ENCODE measurements at places on chromosomes 1 and 21.

- DNase-seq, result no peak
Observed at GRCh38 chr1:228081578-228082213, 812 bp upstream of the ARF1 start.

DNA sequence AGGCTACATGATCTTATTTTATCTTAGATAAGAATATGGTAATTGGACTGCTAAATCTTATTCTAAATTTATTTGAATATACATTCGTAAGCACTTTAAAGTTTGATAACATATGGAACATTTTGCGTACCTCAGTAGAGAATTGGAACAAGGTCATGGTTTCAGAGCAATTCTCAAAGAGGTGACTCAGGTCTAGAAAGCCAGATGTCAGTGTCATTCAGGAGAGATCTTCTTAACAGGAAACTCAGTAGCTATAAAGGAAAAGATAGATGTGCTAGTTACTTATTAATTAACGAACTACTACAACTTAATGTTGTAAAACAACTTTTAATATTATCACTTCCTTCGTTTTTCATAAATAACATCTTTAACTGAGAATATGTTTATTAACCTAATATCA, 142.5 kb downstream of the USP25 start:
- DNase-seq, result no peak

DNA sequence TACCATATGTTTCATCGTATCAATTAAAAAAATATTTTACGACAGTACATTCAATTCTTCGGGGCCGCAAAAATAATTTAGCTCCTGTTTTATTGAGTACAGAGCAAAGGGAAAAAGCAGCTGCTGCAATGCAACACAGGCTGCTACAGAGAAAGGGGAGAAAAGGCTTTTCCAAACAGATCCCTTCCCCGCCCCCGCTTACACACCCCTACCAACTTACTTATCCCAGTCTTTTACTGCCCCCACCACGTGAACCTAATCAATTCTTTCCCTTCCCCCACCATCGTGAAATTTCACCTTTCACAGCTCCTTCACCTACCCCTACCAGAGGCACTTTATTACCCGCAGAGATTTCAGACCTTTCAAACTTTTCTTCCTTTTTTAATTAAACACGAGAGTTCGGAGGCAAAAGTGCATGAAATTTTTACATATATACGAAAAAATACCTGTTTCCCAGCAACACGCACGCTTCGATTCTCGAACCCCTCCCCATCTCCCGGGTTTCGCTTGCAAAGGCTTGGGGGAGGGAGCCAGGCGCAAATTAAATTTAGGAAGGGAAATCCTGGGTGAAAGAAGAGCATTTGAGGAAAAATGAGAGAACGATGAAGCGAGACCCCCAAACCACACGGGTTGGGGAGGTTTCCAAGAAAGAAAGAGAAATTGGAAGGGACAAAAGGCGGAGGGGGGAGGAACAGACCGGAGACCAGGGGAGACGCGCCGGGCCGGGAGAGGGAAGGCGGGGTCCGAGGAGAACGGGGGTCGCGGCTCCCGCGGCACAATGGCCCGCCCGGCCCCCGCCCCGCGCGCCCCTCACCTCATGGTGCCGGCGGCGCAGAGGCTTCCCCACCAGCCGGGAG, 823 bp downstream of the ENAH start:
- DNase-seq, result no peak

DNA sequence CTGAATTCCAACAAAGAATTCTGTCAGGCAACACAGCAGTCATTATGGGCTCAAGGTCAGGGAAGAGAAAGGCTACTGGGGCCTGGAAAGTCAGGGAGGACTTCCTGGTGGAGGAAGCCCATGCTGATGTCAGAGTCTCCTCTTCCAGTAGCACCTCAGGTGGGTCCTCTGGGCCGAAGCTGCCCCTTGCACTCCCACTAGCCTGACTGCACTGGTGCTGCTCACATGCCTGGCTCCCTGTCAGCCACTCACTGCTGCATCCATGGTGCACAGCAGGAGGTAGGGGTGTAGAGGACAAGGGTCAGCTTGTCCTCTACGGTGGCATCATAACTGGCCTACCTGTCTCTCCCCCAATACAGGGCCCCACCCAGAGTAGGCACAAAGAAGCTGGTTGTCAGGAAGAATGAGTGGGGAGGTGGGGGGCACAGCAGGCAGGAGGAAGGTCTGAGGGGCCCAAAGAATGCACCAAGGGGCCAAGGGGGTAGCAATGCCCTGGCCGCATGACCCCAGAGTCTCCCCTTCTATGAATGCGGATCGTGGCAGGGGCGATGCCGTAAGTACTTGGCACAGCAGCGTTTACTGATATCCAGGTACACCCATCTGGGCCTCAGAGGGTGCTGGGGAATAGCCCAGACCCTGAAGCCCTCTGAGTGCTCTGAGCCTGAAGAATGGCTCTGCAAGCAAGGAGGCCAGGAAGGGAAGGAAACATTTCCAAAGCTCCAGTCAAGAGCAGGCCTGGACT, 80.3 kb downstream of the GLIS1 start:
- DNase-seq, result no peak

GRCh38 chr1:180911640-180912191, 981 bp upstream of the KIAA1614 start:
- DNase-seq, result no peak

DNA sequence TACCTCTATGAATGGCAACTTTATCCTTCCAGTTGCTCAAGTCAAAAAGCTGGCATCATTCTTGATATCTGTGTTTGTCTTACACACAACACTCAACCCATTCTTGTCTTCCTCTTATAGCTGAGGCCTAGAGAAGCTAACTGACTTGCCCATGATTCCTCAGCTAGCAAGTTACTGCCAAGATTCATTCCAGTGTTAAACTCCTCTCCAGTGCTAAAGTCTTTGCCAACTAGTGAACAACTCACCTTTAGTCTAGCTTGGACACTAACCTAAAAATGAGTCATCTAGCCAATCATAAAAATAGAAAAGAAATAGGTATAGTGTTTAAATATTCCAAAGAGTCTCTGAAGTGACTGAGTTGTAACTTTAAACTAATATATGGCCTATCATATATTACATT, 45.6 kb upstream of the RGS2 start:
- no peak for DNase-seq

- no peak for DNase-seq
Observed at GRCh38 chr1:230860617-230861384, 7.5 kb downstream of the C1orf198 start.

DNA sequence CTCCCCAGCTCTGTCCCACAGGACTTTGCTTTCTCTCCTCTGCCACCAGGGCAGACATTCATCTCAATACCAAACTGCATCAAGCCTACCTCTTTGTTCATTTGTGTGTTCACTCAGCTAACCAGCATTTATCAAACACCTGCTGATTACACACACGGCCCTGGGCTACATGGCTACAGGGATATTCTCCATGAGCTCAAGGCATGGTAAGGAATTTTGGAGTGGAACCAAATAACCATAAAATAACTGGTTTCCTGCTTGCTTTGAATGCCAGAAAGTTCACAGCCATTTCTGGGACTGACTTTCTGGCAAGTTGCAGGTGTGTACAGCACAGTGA, 54.6 kb downstream of the LDLRAD2 start:
- no peak for DNase-seq

GRCh38 chr21:33691945-33692603, 49.8 kb downstream of the ITSN1 start:
- DNase-seq, result no peak

DNA sequence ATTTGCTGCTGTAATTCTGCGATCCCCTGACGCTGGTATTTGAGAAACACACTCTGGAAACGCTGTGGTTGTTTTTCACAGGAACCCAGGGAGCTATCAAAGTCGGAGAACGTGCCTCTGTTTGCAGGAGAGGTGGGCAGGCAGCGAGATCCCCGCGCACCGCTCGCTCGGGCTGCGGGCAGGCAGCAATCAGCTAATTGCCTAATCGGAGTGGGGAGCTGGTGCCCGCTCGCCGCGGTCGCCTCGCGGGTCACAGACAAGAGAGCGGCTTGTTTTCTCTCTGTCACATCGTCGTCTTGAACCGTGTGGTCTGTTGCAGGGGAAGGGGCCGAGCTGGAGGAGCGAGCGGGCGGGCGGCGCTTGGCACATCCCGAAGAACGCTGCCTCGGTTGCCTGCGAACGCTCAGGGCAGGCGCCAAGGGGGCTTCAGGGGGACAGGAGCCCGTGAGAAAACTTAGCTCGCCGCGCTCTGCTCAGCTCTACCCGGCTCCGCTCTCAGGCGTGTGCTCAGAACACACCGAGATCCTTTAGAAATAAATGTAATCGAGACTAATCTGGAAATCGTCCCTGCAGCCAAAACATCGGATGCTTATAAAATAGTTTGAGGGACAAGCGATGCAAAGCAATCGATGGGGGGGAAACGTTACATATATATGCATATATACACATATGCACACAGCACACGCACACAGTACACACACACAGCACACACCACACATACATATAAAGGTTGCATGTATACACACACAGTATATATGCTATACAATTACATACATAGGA, 93.6 kb upstream of the SMYD2 start:
- DNase-seq, result no peak

GRCh38 chr1:182299728-182300616, 91.6 kb downstream of the GLUL start:
- DNase-seq, result no peak

Measured in A549 (cell line).